Activated CD8-positive, alpha-beta T cell treated with anti-CD3 and anti-CD28 coated beads, Interleukin-2, amount 10 ng/mL, durations not matched to agents 7 days and 5 days (primary cell): ENCODE measurements at places on chromosomes 6 and 20. TPM values are rescaled to one million over a fixed set of nuclear protein-coding genes. Genes with fewer than 3 reads are reported as not detected.
A peak's percentile ranks its signal among the peaks of the same experiment; 100 is the strongest.

- no peak overlapping the region for H3K27ac ChIP-seq
- no peak for DNase-seq
- H3K4me3 ChIP-seq: no peak overlapping the region
- H3K36me3 ChIP-seq: peaks cover 38% of the 10 kb centered on the region
- no peaks in the 10 kb centered on the region for H3K27me3 ChIP-seq
- H3K4me1 ChIP-seq: peaks cover 12% of the 10 kb centered on the region
Measured at GRCh38 chr6:87661503-87661902, 40.5 kb downstream of the AKIRIN2 start.

EZR gene
- total RNA-seq: 177 TPM

DNA sequence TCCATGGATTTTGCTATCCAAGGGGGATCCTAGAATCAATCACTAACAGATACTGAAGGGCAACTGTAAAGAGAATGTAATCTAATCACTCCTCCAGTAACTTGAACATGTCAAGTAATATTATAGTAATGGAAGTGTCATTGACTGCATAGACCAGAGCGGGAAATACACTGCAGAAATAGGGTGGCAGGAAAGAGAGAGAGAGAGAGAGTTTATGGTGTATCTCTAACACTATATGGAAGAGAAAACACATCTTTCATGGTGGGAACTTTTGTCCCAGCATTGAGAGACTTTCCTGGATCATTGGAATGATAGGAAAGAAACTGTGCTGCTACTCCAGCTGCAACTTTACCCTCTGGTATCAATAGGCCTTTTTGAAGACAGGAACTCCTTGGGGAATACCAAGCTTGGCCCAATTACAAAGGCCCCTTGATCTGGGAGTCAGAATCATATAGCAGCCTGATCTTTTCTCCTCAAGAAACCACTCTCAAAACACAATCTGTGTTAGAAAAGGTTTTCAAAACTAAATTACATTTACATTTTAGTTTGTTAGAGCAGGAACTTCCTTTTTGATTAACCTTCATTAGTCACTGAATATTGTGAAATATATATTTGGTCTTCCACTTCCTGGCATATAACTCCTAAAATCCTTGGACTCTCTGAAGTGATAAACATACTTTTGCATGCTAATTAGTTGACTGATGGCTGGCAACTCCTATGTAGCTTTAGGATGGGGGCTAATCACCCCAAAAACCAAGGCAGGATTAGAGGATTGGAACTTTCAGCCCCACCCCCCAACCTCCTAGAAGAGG lies 29.5 kb upstream of the RNGTT start:
- no peaks in the 10 kb centered on the region for H3K36me3 ChIP-seq
- H3K27me3 ChIP-seq: no peaks in the 10 kb centered on the region
- peaks cover 4% of the 10 kb centered on the region for H3K4me1 ChIP-seq
- DNase-seq: no peak
- H3K4me3 ChIP-seq: no peak overlapping the region

GRCh38 chr6:90374201-90374600 lies 77.6 kb upstream of the BACH2 start:
- no peak for DNase-seq
- peaks cover 15% of the 10 kb centered on the region for H3K4me1 ChIP-seq
- no peak overlapping the region for H3K4me3 ChIP-seq
- H3K36me3 ChIP-seq: no peaks in the 10 kb centered on the region
- H3K27ac ChIP-seq: no peak overlapping the region

DNA sequence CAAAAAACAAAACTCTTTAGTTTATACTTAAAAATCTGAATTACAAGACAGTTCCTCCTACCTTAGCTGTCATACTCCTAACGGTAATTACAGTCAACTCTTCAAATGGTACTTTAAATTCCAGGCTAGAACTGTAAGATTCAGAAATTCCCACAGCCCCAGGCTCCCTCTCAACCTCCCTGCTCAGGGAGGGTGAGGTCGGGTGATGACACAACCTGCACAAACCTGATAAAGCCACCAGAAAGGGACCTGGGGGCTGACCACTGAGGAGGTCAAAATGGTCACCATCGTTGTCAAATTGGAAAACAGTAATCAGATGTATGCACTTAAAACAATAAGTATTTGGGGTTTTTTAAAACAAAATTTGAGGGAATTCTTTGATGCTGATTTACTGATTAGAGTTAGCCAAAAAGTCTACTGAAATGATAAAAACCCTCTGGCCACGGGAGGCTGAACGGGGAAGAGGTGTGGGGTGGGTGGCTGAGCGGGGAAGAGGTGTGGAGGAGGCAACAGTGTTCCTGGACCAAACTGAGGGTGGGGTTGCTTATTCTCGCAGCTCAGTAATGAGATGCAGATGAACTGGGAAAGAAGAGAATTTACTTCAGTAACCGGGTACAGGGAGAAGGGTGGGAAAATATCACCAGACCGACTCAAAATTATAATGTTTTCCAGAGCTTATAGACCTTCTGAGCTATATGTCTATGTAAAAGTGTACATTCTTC lies 52.4 kb downstream of the SLC22A1 start:
- no peak overlapping the region for H3K27ac ChIP-seq
- H3K27me3 ChIP-seq: peaks cover 18% of the 10 kb centered on the region
- no peaks in the 10 kb centered on the region for H3K36me3 ChIP-seq
- no peak overlapping the region for H3K4me3 ChIP-seq

GRCh38 chr6:167684276-167685104 lies 142.2 kb upstream of the AFDN start:
- no peak for DNase-seq
- H3K27me3 ChIP-seq: peaks cover 41% of the 10 kb centered on the region
- H3K4me1 ChIP-seq: no peaks in the 10 kb centered on the region
- no peaks in the 10 kb centered on the region for H3K36me3 ChIP-seq

DNA sequence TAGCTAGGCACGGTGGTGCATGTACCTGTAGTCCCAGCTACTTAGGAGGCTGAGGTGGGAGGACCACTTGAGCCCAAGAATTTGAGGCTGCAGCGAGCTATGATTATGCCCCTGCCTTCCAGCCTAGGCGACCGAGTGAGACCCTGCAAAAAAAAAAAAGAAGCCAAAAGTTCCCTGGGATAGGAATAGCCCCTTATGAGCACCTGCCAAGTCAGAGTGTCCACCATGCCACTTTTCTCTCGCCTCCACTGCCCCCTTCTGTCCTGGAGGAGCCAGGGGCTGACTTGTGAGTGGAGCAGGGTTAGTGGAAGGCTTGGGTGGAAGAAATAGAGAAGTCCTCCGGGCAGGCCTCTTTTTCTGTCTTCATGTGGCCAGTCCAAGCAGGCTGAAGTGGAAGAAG lies 12.1 kb upstream of the DDX27 start:
- no peaks in the 10 kb centered on the region for H3K27me3 ChIP-seq
- no peak overlapping the region for H3K27ac ChIP-seq
- no peak for DNase-seq
- no peaks in the 10 kb centered on the region for H3K4me1 ChIP-seq

DNA sequence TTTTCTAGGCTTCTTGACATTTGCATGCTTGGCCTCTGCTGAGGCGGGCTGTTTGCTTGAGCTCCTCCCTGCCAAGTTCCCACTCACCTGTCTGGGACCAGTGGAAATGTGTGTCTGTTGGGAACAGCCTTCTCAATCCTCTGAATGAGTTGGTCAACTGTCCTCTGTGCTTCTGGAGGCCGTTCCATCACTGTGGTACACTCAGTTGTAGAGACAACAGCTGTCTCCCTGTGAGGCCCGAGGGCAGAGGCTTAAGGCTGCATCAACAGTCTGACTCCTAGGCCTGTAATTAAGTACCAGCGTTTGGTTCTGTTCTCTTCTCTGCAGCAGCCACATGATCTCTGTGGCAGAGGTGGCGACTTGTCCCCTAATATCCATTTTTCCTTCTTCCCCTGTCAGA lies 110.9 kb downstream of the CDC5L start:
- H3K27me3 ChIP-seq: peaks cover 4% of the 10 kb centered on the region
- DNase-seq: no peak
- H3K27ac ChIP-seq: no peak overlapping the region
- no peak overlapping the region for H3K4me3 ChIP-seq
- no peaks in the 10 kb centered on the region for H3K4me1 ChIP-seq

GRCh38 chr6:138785980-138786379 lies 9.9 kb upstream of the ECT2L start:
- DNase-seq: no peak
- H3K27ac ChIP-seq: no peak overlapping the region
- H3K27me3 ChIP-seq: no peaks in the 10 kb centered on the region
- H3K4me3 ChIP-seq: no peak overlapping the region
- H3K36me3 ChIP-seq: peaks cover 8% of the 10 kb centered on the region
- H3K4me1 ChIP-seq: peaks cover 10% of the 10 kb centered on the region

GRCh38 chr6:114142258-114142657 lies 171.3 kb upstream of the HDAC2 start:
- no peaks in the 10 kb centered on the region for H3K27me3 ChIP-seq
- no peak overlapping the region for H3K4me3 ChIP-seq
- no peaks in the 10 kb centered on the region for H3K4me1 ChIP-seq
- no peak for DNase-seq

- no peak overlapping the region for H3K4me3 ChIP-seq
- H3K36me3 ChIP-seq: peaks cover 36% of the 10 kb centered on the region
- no peaks in the 10 kb centered on the region for H3K27me3 ChIP-seq
- peak; percentile 37 for DNase-seq
- no peak overlapping the region for H3K27ac ChIP-seq
Measured at GRCh38 chr6:119284861-119285521, 64.6 kb downstream of the MAN1A1 start.

TDRD6 gene
- not detected for total RNA-seq

- H3K27me3 ChIP-seq: no peaks in the 10 kb centered on the region
- DNase-seq: no peak
- H3K4me3 ChIP-seq: no peak overlapping the region
- H3K27ac ChIP-seq: no peak overlapping the region
- peaks cover 51% of the 10 kb centered on the region for H3K36me3 ChIP-seq
Measured at GRCh38 chr6:113944701-113945100, 26.2 kb downstream of the HDAC2 start.

FAM50B gene
- 7.6 TPM for total RNA-seq

DNA sequence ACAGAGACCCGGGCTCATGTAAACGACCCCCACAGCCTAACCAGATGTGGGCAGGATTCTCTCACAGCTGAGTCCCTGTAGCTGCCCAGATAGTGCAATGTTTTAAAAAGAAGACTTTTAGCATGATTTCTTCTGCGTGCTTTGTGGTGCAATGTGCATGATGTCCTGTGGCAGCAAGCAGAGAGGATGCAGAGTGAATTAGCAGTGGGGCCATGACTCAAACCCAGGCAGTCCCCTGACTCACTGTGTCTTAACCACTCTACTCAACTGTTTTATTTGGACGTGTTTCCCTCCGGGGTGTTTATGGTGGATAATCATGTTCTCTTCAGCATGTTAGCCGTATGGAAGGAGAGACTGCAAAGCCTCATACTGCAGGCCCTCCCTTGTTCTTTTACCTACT lies 247.9 kb downstream of the SLC24A3 start:
- H3K27me3 ChIP-seq: peaks cover 3% of the 10 kb centered on the region
- DNase-seq: no peak
- no peak overlapping the region for H3K27ac ChIP-seq
- no peak overlapping the region for H3K4me3 ChIP-seq

GRCh38 chr6:141780296-141780695 lies 352.4 kb upstream of the GJE1 start:
- no peak for DNase-seq
- no peaks in the 10 kb centered on the region for H3K36me3 ChIP-seq
- H3K4me1 ChIP-seq: no peaks in the 10 kb centered on the region
- no peaks in the 10 kb centered on the region for H3K27me3 ChIP-seq
- H3K27ac ChIP-seq: no peak overlapping the region

- H3K4me3 ChIP-seq: peak overlapping the region; percentile 28
- H3K27me3 ChIP-seq: no peaks in the 10 kb centered on the region
- peaks cover 50% of the 10 kb centered on the region for H3K4me1 ChIP-seq
- DNase-seq: no peak
- H3K27ac ChIP-seq: peak overlapping the region; percentile 16
Measured at GRCh38 chr20:3901706-3902440, 12.7 kb downstream of the PANK2 start.

DNA sequence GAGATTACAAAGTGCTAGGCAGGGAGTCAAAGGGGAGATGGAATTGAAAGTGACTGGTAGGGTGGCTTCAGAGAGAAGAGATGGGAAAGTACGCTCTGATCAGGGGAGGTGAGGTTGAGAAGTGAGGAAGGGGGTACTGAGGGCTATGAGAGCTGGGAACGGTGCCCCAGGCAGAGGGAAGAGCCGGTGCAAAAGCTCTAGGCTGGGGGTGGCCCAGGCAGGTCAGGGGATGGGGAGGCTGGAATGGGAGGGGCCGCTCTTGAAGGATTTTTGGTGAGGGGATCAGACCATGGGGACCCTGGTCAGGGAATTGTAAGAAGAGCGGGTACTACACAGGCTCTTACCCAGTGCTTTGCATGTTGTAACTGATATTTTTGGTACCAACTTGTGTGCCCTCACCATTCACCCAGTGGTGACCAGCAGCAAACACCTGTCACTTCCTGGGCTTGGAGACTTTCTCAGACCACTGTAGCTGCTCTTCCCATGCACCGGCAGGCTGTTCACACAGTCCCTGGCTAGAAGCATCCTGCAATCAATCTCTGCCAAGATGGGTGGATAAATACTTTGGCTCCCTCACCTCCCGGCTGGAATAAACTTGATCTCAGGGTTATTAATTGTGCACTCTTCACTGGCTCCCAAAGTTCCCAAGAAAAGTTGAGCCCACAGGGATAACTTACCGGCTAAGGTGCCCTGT lies 24.0 kb downstream of the PCK1 start:
- no peaks in the 10 kb centered on the region for H3K36me3 ChIP-seq
- no peak overlapping the region for H3K4me3 ChIP-seq
- H3K27me3 ChIP-seq: peaks cover 26% of the 10 kb centered on the region
- H3K27ac ChIP-seq: no peak overlapping the region
- H3K4me1 ChIP-seq: no peaks in the 10 kb centered on the region

DNA sequence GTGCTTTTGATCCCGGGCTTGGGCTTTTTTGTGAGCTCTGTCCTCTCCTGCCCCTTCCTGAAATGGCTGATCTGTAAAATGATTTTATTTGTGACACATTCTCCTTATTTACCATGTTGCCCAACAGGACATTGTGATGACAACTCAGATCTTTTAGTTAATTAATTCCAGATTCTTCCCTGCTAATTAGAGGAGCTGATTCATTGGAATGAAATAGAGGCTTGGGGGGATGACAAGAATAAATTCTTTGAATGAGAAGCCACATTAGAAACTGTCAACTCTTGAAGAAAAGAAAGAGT lies 26.1 kb upstream of the GABRR1 start:
- H3K27ac ChIP-seq: no peak overlapping the region
- peaks cover 27% of the 10 kb centered on the region for H3K27me3 ChIP-seq
- H3K36me3 ChIP-seq: no peaks in the 10 kb centered on the region
- H3K4me3 ChIP-seq: no peak overlapping the region
- no peak for DNase-seq

GRCh38 chr6:139265512-139266190 lies 26.1 kb downstream of the TXLNB start:
- no peaks in the 10 kb centered on the region for H3K36me3 ChIP-seq
- H3K27ac ChIP-seq: no peak overlapping the region
- H3K27me3 ChIP-seq: no peaks in the 10 kb centered on the region
- no peak overlapping the region for H3K4me3 ChIP-seq

CALHM4 gene
- total RNA-seq: not detected

CTCFL gene
- not detected for total RNA-seq

GRCh38 chr20:13525225-13525940 lies 113.3 kb downstream of the TASP1 start:
- no peaks in the 10 kb centered on the region for H3K27me3 ChIP-seq
- H3K4me1 ChIP-seq: peaks cover 2% of the 10 kb centered on the region
- peaks cover 26% of the 10 kb centered on the region for H3K36me3 ChIP-seq
- no peak overlapping the region for H3K4me3 ChIP-seq
